ENCODE measurements at places on chromosomes 7 and 10. TPM values are rescaled to one million over a fixed set of nuclear protein-coding genes. Genes with fewer than 3 reads are reported as not detected.

The AMZ1 gene
- total RNA-seq, result 0.40 TPM

- no peaks in the 10 kb centered on the region for H3K4me1 ChIP-seq
- H3K27me3 ChIP-seq, result no peaks in the 10 kb centered on the region
- no peaks in the 10 kb centered on the region for H3K36me3 ChIP-seq
- no peak for DNase-seq
- H3K4me3 ChIP-seq, result no peak overlapping the region
- no peak overlapping the region for H3K27ac ChIP-seq
Observed at GRCh38 chr10:21095494-21096055, 198.5 kb upstream of the NEBL start.

DNA sequence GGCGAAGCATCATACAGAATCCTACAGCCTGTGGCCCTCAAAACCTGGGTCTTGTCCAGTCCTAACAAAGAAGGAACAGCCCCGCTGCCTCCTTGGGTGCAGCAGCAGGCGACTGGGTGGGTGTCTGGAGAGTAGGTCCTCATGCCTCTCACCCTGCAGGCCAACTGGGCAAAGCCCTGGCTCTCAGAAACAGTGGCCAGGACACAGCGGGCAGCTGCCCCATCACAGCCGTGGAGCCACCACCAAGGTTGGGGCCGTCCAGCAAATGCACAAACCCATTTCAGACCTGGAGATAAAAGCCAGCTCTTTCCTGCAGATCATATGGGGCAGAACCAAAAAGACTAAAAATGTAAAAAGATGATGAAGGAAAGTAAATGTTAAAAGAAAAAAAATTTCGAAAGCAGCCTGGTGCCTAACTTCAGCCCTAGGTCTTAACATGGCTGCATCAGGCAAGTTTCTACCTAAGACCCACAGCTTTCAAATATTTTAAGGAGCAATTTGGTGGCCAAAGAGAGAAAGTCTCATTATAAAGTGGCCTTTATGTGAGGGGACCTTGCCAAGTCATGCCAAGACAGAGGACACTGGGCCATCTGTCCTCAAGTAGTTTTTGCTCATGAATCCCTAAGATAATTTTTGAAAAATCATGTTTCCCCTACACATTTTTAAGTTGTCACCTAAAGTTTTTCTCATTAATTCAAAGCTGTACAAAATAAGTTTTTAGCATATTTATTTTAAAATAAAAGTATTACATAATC is 142.1 kb downstream of the PAXIP1 start:
- peaks cover 8% of the 10 kb centered on the region for H3K27me3 ChIP-seq
- H3K36me3 ChIP-seq, result no peaks in the 10 kb centered on the region
- no peaks in the 10 kb centered on the region for H3K4me1 ChIP-seq
- no peak for DNase-seq

The PDE6C gene
- not detected for total RNA-seq

The LOXL4 gene
- not detected for total RNA-seq
